Cortex of kidney (tissue), 1 donor: ENCODE measurements at places on chromosomes 2 and 18.

DNA sequence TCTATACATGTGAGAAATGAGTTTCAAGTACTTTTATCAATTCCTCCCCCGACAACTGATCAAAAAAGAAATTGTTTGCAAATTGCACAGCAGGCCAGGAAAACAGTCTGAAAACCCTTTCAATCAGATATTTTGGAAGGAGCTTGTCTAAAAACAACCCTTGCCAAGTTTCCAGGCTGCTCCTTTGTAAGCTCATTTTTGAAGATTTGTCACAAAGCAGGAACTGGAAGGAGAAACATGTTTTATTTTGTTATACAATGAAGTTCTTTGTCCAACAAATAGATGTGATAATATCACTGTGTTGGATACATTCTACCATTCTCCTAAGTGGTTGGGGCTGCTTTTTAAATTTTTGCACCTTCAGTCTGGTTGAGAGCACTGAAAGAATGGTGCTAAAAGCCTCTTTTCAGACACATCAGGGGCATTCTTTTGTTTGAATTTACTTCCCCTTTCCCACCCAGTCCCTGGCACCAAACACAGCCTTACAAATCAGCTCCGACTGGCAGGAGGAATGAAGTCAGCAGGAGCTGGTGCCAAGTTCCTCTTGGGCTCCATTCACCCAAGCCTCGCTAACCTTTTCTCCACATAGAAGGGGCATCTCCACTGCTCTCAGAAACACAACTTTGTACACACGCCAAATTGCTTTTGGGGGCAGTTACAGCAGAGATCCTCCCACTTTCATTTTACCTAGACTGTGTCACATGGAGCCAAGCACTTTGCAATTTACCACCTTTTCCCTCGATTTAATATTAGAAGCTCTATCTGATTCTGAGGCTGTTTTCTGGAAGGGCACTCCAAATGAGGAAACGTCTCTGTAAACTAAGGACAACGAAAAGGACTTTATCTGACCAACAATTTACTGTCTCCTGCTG, 88.0 kb downstream of the C1D start:
- no peak for DNase-seq

DNA sequence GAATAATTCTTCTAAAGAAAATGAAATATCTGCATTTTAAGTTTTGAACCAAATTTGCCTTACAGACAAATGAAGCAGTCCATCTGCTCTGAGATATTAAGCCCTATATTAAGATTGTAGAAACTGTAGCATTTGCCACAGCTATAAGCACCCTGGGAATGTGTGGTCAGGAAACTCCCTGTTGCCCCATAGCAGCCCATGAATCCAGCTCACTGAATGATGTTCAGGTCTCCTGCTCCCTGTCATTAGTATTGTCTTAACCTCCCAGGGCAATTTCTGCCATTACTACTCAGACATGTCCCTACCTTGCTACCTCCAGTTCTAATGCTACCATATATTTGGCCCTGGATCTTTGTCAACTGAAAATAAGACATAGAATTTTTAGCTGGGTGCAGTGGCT, 41.1 kb downstream of the CDK15 start:
- DNase-seq: no peak

- DNase-seq: no peak
These were observed 10.8 kb upstream of the TAF4B start for GRCh38 chr18:26215247-26215970.

- DNase-seq: no peak
These were observed 51.0 kb upstream of the RAB27B start for GRCh38 chr18:54777118-54777791.

GRCh38 chr2:216047397-216047796, 34.0 kb upstream of the MREG start:
- DNase-seq: no peak

DNA sequence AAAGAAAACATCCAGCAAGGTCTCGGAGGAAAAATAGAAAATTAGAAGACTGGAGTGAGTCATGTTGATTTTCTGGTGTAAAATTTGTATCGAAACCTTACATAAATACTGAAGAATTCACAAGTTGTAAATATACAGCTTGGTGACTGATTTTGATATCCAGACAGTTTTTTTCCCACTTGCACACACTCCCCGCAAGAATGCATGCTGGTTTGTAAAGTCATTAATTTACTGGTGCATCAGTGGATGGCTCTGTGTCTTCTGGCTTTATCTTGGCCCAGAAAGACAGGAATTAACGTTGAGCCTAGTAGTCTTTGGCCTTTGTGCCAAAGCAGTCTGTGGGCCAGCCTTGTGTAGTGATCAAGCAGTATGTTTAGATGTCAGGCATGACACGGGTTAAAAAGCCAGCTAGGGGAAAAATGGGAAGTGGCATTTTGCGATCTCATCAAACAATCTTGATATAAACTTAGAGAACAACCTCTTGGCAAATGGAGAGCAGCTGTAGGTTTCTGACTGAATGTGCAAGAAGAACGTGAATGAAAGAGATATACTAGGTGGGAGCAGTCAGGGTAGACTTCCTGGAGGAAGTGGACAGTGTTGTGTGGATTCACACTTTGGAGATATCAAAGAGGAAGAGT, 22.7 kb upstream of the CASP8 start:
- DNase-seq: no peak

GRCh38 chr2:100784681-100785080, 35.3 kb upstream of the NPAS2 start:
- no peak for DNase-seq

GRCh38 chr2:85064927-85065577, 68.1 kb upstream of the TCF7L1 start:
- no peak for DNase-seq

DNA sequence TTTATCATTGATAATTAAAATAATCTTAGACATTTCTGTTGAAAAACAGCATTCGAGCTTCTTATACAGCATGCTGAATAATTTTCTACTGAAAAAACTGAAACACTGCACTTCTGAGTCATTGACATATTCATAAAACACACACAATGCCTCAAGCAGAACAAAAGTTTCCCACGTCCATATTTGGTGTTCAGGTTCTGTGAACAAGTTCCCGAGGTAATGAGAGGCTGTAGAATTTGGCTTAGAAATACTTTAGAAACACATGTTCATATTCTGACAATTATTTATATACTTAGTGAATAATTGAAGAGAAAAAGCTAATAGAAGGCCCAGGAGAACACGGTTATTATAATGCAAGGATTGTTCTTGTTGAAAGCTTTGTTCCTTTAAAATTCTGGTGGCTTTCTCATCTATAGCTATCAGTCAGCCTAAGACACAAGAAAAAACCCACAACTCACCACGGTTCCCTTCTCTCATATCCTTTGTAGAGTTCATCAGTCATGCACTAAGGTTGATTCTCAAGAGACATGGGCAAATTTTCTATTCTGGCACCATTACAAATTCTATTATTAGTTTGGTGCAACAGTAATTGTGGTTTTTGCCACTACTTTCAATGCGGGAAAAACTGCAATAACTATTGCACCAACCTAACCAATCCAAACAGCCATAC, 194.4 kb downstream of the TMX3 start:
- DNase-seq: no peak

GRCh38 chr2:168956392-168956791, 55.3 kb downstream of the G6PC2 start:
- no peak for DNase-seq

DNA sequence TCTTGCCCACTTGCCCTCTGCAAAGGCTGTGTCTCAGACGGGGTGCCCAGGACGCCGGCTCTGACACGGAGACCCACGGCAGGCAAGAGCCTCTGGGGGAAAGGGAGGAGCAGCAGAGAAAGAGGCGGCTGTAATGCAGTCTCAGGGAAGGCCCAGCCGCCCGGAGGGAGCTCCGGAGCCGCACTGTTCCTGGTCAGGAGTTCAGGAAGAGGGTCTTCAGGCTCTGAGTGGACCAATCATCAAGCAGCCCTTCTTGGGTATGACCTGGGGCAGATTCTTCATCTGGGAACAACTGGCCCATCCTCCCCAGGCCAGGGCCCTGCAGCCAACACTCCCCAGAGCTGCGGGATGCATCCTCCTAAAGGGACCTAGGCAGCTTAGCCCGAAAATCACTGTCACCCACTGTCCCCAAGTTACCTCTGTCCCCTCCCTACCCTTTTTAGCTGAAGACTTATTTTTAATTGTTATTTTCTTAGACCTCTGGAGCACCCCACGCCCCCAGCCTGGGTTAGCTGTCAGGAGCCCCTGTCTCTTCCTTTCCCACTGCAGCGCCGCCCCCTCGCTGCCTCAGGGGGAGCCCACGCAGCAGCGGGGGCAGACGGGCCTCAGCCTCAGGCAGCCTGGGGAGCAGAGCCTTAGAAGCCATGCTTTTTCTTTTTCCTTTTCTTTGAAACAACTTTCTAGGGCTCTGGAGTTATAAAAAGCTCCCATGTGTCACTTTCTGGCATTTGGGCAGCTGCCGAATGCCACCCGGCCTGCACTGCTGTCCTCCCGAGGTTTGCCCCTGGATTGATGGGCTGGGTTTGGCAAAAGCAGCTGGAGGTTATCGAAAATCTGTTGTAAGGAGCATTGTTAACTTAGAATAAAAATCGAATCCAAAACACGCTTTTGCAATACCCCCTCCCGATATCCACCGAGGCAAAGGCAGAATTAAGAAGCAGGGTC, 644 bp upstream of the NEU2 start:
- DNase-seq: no peak

DNA sequence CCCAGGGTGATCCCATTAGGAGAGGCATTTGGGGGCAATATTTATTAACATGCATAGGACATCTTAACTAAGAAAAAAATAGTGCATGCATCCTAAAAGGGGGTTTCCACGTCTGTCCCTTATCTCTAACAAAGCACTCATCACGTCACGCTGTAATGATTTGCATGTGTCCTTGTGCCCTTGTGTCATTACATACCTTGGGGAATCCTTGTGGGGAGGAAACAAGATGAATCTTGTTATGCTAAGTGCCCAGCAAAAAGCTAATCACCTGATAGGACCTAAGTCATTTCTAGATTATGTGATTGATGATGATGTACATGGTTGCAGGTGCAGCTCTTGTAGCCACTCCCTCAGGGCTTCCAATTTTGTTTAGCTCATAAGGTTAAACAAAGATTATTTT, 250.9 kb downstream of the FBXO15 start:
- no peak for DNase-seq

DNA sequence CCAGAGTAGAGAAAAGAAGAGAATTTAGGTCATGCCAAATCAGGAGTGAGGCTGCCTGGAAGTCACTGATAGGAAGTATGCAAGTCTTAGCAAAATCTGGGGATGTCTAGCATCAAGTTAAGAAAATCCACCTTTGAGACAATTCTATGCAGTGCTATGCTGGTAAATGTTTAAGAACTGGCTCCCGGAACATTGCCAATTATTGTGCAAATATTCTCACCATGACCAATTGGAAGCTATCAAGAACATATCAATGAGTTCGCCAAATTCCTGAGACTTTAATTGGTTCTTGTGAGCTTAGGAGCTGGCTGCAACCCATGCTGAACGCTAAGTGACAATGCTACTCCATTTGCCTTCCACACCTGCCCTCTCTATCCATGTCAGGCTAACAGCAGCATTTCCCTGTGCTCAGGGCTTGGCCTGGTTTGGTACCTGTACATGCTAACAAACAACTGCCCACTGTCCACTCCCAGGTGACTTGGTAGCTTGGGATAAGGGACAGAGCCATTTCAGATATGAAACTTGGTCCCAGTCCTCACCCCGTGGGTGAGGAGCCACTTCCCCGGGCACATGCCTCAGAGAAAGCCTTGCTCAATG, 172.9 kb upstream of the KLHL29 start:
- no peak for DNase-seq

DNA sequence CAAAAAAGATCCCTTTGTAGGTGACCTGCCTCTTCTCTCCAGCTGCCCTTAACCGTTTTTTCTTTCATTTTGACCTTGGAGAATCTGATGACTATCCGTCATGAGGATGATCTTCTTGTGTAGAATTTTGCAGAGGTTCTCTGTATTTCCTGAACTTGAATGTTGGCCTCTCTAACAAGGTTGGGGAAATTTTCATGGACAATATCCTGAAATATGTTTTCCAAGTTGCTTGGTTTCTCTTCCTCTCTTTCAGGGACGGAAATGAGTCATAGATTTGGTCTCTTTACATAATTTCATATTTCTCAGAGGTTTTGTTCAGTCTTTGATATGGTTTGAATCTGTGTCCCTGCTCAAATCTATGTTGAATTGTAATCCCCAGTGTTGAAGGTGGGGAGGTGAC, 34.0 kb downstream of the ZC3H8 start:
- no peak for DNase-seq

- no peak for DNase-seq
These were observed 1.5 kb upstream of the PTPN2 start for GRCh38 chr18:12885500-12885899.

DNA sequence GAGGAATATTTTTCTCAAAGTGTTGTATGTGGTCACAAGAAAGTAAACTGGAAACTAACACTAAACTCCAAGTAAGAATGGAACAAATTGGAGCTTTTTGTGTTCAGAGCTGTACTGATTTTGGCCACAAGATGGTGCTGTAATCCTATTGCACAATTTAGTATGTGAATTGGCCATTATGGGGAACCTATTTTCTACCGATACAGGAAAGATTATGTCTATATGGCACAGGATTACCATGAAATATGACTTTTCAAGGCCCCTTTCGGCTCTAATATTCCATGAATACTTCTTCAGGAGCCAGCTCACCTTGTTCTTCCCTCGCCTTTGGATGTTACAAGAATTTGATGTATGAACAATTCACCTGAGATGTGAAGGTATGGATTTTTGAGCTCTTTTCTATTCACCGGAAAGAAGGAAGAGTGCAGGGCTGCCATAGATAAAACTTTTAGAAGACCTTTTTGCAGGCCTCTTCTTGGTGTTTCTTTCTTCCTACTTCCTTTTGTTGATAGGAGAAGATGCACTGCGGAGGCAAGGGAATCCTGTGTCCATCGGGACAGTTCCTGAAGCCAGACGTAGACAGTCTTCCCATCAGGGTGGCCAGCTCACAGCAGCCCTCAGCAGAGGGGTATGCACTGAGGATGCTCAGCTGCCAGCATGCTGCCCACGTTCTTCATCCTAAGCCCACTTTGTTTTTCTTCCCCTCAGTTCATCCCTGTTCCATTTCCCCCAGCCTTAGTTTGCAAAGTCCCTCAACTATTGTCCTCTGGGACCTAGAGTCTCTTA, 13.3 kb downstream of the MRPL44 start:
- DNase-seq: no peak

GRCh38 chr2:131143803-131144202, 38.7 kb downstream of the PLEKHB2 start:
- DNase-seq: no peak

GRCh38 chr2:120520929-120521912, 175.3 kb downstream of the INHBB start:
- DNase-seq: no peak

DNA sequence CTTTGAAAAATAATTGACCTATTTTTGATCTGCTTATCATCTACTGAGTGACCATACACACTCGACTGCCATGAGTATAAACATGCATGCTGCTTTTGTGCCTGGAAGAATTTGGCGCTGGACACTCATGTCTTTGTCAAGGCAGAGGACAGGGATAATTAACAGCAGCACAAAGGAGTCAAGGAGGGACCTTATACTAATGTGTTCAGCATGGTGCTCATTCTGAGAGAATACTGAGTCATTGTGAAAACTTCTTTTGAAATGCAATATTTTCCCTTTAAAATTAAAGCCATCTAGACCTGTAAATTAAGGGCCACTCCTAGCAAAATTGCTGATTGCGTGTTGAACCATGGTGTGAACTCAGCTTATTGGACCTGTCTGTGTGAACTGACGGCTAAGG, 116.3 kb downstream of the ZNF532 start:
- no peak for DNase-seq
